ENCODE measurements at places on chromosomes 2 and 18.

GRCh38 chr2:18398833-18399232 lies 161.6 kb downstream of the RDH14 start:
- no peak for DNase-seq

DNA sequence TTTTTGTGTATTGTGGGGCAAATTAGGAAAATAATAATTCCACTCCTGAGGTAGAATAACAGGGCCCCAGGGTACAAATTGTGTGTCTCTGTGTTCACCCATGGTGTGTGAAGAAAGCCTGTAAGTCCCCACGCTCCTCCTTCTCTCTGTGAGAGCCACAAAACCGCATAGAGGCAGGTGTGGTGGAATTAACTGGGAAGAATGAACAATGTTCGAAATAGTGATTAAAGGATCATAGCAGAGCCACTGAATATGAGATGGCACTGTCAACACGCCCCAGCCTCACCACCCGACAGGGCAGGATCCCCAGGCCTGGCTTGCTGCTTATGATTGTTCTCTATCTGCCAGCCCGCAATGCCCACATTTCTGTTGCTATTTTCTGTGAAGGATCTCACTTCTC lies 14.1 kb downstream of the IL1RN start:
- DNase-seq = no peak

DNA sequence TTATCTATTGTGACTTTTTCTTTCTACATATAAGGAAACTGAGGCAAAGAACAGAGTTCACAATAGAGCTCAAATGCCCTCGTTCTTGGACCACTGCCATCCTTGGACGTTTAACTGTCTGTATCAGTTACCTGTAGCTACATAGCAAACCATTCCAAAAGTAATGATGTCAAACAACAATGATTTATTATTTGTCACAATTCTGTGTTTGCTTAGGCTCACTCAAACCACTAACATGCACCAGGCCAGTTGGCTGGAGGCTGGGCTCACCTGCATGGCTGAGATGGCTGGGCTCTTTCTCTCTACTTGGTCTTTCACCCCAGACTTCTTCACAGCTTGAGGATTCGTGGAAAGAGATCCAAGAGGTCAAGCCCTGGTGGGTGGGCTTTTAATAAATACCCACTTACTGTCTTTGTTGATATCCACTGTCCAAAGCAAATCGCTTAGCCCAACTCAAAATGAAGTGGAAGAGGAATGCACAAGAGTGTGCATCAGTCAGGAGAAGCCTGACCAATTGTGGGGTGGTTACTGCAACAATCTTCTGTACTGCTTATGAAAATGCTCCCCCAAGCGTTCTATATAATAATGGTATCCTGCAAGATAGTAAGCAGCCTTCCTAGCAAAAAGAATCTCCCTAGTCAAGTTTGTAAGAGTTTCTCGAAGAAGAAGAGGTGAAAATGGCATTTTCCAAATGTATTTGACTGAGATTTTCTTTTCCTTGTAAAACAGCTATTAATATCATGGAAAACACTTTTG lies 163.5 kb upstream of the NT5C1B start:
- DNase-seq = no peak

DNA sequence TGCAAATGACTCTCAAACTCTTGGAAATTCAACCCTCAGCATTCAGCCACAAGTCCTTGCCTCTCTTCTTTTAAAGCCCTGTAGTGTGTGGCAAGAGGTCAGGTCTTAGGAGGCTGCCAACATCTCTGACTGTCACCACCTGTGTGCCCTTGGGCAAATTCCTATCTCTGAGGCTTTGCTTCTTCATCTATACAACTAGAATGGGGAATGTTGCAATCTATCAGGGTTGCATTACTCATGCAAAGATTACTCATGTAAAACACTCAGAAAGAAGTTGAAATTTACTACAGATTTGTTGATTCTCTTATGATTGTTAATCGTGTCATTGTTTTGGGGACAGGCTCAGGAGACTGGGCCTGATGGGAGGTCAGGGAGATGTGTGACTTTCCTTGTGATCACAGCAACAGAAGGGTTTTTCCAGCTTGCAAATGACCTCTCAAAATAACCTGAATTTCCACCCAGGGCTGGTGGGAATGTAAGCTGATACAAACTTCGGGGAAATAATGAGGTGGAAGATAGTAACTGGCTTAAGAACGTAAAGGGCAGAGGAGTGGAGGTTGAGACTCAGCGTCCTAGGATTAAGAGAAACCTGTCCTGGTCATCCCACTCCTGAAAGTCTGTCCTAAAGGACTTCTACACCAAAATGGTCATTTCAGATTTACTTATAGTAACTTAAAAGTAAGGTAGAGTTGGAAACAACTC lies 32.1 kb upstream of the SIGLEC15 start:
- DNase-seq = no peak

- DNase-seq = no peak
Measured at GRCh38 chr2:55498582-55498981, 20.9 kb upstream of the CFAP36 start.

GRCh38 chr2:3172265-3172935 lies 205.2 kb downstream of the EIPR1 start:
- DNase-seq = no peak
